ENCODE measurements at places on chromosomes 11 and 22.
A peak's percentile ranks its signal among the peaks of the same experiment; 100 is the strongest.

- DNase-seq: peak; percentile 75
These were observed 55.3 kb upstream of the CCDC188 start for GRCh38 chr22:20205964-20206708.

DNA sequence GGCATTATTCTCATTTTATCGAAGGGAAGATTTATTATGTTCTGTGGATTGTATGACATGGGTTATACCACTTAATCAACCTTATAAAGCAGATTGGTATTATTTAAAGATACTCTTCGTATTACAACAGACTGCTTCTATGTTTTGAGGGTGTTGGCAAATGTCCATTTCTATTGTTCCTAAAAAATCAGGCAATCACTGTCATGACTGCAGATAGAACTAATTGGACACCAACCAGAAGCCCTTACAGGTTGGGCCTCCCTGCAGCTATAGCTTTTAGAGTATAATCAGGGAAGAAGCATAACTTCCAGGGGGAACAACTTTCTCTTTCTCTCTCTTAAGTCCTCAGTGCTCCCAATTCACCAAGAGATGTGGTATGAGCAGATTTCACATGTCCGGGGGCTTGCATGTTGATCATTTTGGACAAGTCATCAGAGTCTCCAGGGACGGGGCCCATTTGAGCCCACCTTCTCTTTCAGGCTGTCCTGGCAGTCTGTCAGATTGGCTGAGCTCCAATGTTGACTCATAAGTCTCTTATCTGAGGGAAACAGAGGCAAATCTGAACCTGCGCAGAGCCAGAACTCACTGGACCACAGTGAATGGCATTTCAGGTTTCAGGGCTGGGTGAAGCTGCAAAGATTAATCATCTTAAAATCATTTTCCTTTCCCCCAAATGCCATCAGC lies 264.0 kb upstream of the CCDC90B start:
- DNase-seq: no peak

DNA sequence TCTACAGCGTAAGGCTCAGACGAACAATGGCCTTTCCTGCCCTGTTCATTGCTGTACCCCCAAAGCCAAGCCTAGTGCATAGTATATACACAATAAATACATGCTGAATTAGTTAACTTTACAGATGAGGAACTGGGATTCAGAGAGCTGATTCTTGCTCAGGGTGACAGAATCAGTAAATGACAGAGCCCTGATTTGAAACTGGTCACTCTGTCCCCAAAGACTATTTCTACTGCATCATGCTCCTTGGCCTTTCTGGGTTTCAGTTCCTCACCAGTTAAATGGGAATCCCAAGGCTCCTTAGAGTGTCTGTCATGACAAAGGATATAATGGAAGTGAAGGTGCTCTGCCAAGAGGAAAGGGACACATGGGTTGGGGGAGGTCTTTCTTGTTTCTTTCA lies 50.5 kb upstream of the TSKU start:
- DNase-seq: no peak

GRCh38 chr11:69308936-69309615 lies 15.1 kb downstream of the MYEOV start:
- no peak for DNase-seq

GRCh38 chr11:22006901-22007300 lies 186.0 kb upstream of the ANO5 start:
- no peak for DNase-seq

- DNase-seq: no peak
These were observed 51.7 kb upstream of the OR9Q1 start for GRCh38 chr11:57972013-57972367.

- no peak for DNase-seq
These were observed 111.3 kb downstream of the PLEKHA7 start for GRCh38 chr11:16902781-16903378.

GRCh38 chr11:69922015-69922595 lies 102.9 kb upstream of the FGF3 start:
- DNase-seq: no peak

DNA sequence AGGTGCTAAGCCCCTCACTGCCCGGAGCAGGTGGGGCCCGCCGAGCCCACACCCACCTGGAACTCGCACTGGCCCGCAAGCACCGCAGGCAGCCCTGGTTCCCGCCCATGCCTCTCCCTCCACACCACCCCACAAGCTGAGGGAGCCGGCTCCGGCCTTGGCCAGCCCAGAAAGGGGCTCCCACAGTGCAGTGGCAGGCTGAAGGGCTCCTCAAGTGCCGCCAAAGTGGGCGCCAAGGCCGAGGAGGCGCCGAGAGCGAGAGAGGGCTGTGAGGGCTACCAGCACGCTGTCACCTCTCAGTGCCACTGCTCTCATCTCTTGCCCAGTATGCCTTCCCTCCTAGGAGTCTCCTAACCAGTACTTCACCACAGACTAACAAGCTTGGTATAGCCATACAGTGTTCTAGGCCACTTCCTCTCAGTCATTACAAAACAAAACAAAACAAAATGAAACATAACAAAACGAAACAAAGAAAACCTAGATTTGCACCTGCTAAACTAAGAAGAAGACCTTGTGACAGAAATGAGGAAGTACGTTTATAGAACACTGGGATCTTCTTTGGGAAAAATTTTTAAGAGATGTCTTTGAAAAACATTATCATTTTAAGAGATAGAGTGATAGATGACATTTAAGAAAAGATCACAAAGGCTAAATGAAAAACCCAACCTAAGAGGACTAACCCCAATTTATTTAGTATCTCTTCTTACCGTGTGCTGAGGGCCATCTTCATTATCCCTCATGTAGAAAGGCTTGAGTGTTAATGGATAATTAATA lies 47.7 kb upstream of the GAB2 start:
- DNase-seq: no peak

Data from fibroblast of pulmonary artery (primary cell).